Mesenteric fat pad (tissue), 1 donor: ENCODE measurements at places on chromosomes 6 and 20.

GRCh38 chr6:9554806-9555205 is 860.1 kb downstream of the TFAP2A start:
- DNase-seq: no peak

DNA sequence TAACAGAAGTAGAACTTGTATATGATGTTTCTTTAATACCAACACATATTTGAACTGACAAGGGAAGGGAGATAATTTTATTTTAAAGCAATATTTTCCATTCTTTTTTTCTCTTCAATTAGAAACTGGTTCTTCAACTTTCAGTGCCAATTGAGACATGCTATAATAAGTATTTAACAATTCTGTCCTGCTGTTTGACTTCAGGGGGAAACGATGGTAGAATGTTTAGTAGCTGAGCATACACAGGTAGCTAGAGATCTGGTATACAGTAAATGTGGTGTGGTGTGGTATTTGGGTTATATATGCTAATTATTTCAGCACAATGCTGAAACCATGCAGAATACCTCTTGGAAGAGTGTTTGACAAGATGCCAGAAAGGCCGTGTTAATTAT is 156.9 kb downstream of the ARID1B start:
- no peak for DNase-seq

DNA sequence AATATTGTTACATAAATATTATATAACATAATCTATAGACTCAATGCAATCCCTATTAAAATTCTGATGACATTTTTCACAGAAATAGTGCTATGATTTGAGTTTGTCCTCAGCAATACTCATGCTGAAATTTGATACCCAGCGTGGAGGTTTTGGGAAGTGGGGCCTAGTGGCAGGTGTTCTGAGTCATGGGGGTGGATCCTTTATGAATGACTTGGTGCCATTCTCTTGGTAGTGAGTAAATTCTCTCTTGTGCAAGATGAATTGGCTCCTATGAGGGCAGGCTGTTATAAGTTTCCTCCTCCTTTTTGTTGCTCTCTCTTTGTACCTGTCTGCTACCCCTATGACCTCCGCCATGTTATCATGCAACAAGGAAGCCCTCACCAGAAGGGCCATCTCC is 65.8 kb downstream of the SHPRH start:
- DNase-seq: no peak

DNA sequence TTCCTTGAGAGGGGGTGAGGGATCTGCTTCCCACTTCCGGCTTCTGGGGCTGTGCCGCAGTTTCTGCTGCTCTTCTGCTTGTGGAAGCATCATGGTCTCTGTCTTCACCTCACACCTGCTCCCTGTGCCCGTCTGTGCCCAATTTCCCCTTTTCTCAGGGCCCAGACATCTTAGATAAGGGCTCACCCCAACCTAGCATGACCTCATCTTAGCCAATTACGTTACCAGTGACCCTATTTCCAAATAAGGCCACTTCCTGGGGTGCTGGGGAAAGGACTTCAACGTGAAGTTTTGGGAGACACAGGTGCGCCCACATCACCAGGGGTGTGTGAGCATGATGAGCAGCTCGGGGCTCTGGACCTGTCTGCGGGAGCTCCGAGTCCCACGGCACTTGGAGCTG is 20.7 kb upstream of the RBBP8NL start:
- DNase-seq: no peak

- DNase-seq: no peak
Observed at GRCh38 chr6:85460154-85460920, 10.5 kb downstream of the NT5E start.

DNA sequence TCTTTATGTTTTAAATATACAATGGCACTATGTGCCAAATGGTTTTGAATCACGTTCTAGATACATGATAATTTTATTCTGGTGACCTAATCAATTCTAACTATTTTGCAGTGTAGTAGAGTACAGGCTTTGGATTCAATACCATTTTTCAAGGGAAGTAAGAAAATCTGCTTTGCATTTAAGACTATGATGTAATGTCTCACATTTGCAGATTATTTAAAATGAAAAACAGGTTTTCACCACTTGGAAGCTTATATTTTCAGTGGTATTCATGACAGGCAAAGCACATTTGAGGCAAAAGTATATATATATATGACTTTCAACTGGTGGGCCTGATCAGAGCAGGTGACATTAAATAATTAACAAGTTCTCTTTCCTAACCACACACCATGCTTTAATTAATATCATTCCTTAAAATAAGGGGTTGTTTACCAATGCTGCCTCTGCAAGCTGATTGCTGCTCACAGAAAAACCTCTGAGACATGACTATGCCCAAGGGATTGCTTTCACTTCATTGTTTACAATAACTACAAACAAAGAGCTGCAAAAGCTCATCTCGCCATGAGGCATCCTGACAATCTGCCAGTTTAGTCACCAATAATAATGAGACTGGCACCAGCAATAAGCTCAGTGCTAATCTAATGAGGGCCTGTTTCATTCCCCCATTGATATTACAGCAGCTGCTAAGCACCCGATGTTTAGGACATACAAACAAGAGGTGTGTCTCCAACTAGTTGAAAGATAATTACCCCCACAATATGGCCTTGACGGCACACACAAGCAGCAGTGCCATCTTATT is 1176.0 kb upstream of the GJE1 start:
- no peak for DNase-seq

- peak; percentile 98 for DNase-seq
Observed at GRCh38 chr6:30101444-30102413, 11.2 kb downstream of the TRIM31 start.

GRCh38 chr6:52995913-52996645 is 995 bp upstream of the GSTA4 start:
- DNase-seq: no peak

DNA sequence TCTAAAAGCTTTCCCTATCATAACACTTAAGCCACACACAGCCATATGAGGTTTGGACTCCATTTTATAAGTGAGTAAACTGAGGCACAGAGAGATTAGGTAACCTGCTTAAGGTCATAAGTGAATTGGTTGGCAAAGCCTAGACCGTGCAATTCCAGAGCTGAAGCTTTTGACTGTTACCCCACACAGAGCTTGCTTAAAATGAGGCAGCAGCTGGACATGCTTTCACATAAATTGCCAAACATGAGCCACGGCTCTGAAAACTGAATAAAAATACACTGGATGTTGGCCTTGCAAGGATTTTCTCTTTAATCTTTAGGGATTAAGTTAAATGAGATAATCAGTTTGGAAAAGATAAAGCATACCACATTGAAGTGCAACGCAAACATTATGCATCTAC is 2.5 kb downstream of the RIPOR2 start:
- no peak for DNase-seq

- DNase-seq: peak; percentile 81
Observed at GRCh38 chr6:34580707-34581560, 24.8 kb upstream of the SPDEF start.

GRCh38 chr6:75802366-75802765 is 53.3 kb downstream of the MYO6 start:
- DNase-seq: no peak

GRCh38 chr6:145569140-145569539 is 166.2 kb downstream of the EPM2A start:
- DNase-seq: no peak

- no peak for DNase-seq
Observed at GRCh38 chr20:64196309-64196708, 32.1 kb downstream of the MYT1 start.

DNA sequence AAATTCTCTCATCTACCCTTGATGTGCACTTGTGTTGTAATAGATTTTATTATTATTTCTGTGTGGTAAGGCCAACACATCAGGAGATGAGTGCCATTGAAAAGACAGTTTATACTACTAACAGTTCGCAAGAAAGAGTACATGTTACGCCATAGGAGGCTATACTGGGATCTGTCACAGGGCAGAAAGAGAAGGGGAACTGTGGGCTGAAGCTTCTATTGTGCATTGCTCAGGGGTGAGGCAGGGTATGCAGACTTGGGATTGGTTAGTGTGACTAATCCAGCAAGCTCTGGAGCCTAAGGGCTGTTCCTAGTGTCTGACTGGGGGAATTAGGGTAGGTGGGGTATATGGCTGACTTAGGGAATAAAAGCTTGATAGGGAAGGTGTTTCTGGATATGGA is 50.9 kb downstream of the GPR63 start:
- DNase-seq: no peak

- DNase-seq: no peak
Observed at GRCh38 chr6:85396159-85396808, 53.6 kb upstream of the NT5E start.

DNA sequence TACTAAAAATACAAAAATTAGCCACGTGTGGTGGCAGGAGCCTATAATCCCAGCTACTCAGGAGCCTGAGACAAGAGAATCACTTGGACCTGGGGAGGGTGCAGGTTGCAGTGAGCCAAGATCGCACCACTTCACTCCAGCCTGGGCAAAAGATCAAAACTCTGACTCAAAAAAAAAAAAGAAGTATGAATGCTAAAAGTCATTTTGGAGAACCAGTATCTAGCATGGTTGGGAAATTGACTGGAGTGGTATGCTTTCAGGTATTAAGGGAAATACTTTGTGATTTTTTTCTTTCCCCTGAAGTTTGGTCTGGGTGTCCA is 30.1 kb downstream of the PCMT1 start:
- DNase-seq: no peak

DNA sequence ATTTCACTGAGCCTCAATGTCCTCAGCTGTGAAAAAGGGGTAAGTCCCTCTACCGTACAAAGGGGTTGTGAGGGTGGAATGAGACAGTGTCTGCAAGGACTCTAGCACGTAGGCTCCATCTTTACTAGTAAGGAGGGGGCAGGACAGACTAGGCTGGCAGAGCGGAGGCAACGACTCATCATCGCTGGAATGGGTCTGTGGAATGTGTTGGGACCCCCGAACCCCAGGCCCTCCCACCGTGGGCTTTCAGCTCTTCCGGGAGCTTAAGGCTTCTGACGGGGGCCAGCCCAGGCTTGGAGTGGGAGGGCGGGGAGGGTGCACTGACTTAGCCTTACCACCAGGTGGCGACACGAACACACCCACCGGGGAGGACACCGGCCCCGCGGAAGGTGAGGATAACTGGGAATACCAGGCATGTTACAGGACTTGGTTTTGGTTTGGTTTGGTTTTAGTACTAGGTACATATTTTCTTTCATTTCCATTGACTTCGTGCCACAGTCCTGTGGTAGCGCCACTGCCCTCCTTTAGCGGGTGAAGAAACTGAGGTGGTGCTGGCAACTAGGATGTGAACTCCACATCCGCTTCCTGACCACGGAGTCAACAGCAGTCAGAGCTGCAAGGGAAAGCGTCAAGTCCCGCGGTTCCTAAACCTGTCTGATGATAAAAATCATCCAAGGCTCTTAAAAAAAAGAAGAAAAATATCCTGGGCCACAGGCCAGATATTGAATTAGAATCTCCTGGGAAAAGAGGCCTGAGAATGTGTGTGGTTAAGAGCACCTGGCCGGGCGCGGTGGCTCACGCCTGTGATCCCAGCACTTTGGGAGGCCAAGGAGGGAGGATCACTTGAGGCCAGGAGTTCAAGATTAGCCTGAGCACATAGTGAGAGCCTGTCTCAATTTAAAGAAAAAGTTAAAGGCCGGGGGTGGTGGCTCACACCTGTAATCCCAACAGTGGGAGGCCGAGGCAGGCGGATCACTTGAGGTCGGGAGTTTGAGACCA is 10.3 kb upstream of the TULP1 start:
- DNase-seq: peak; percentile 93

DNA sequence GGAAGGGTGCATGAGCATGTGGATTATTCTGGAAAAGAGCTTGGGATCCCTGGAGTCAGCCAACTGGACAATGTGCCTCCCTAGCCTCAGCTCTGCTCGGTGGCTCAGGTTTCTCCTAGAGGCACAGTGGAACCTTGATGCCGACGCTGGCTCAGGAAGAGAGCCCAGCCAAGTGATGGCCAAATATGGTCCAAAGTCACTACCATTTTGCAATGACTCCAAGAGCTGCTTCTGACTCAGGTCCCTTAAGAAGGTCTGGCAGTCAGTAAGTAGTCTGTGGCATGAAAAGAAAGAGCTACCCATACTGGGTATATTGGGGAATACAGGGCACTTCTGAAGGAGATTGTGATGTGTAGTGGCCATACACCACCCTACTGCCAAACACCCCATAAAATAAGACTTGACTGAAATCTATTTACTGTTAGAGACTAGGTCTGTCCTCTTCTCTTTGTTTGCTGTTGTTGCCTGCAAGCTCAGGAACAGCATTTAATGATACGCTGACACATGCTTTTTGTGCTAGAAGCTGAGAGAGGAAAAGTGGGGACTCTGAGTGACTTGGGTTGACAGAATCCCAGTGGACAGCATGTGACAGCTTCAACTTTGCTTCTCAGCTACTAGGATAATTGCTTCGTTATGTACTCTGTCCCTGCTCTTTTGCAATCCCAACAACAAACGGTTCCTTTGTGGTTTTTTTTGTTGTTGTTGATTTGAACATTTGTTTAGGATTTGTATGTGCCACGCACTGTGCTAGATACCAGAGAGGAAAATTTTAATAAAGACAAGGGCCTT is 30.3 kb upstream of the OGFRL1 start:
- DNase-seq: no peak

GRCh38 chr6:20538131-20538662 is 3.9 kb downstream of the CDKAL1 start:
- DNase-seq: no peak

DNA sequence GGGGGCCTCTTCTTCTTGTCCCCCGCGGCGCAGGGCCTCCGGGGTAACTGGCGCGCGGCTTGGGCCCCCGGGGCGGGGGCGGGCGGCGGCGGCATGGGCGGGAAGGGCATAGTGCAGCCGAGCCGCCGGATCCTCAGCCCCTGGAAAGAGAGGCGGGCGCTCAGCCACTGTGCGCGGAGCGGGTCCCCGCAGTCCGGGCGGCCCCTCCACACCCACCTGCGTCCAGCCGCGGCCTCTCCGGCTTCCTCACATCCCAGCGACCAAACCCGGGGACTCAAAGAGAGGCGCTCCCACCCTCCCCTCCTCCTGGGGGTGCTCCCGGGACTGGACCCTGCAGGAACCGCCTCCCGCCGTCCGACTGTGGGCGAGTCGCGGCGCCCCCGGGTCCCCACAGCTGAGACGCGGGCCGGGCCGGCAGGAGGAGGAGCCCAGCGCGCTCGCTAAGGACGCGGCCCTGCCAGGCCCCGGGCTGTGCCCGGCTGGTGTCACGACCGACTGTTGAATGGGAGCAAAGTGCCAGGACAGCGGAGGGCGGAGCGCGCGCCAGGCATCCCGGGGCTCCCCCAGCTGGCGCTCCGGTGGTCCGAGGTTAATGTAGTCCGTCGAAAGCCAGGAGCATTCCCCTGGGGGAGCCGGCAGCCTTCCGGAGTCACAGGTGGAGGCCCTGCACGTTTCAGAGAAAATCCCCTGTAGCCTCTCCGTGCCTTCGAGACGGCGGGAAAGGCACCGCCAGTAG is at the start of gene PRR18:
Gene PRR18, minus strand, starts transcription at position 360 of the 736 bp plus-strand sequence. Its CDS starts 250 bp downstream, at position 110.
- no peak for DNase-seq

DNA sequence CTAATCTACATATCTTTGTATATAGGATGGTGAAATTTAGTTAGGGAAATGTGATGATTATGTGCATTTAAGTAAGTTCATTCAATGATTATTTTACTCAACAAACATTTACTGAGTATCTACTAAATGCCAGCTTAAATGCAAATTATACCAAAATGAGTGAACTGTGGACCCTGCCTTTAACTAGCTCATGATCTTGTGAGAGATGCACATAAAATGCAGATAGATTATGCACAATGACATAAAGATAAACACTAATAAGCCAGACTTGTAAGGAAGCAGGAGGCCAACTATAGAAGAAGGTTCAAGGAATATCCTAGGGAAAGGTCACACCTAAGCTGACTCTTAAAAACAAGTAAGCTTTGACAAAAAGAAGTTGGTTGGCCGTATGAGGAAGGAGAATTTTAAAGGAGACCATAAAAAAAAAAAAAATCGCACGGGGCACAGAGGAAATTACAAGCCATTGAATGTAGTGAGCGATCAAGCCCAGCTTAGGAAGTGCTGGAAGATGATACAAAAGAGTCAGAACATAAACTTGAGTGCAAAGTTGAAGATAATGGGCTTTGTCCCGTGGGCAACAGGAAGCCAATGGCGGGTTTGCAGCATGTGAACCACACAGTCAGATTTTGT is 107.9 kb downstream of the NRSN1 start:
- DNase-seq: no peak
